ENCODE measurements at places on chromosomes 1 and 21. TPM values are rescaled to one million over a fixed set of nuclear protein-coding genes. Genes with fewer than 3 reads are reported as not detected.

LCE1C gene
- 1.8 TPM for polyA plus RNA-seq

CDC7 gene
- polyA plus RNA-seq: 2.6 TPM

LIX1L gene
- 9.2 TPM for polyA plus RNA-seq

LCE2B gene
- 0.83 TPM for polyA plus RNA-seq

ANKRD65 gene
- polyA plus RNA-seq: 5.1 TPM

S100A7A gene
- 0.01 TPM for polyA plus RNA-seq

SLC6A9 gene
- polyA plus RNA-seq: 5.3 TPM

PRR9 gene
- polyA plus RNA-seq: 2.6 TPM

CLDN19 gene
- polyA plus RNA-seq: 0.06 TPM

NBPF6 gene
- polyA plus RNA-seq: not detected

LPAR3 gene
- 39.2 TPM for polyA plus RNA-seq

TMEM125 gene
- 0.92 TPM for polyA plus RNA-seq

PPIAL4G gene
- polyA plus RNA-seq: not detected

TMCC2 gene
- 0.83 TPM for polyA plus RNA-seq

POTED gene
- polyA plus RNA-seq: not detected

CA14 gene
- polyA plus RNA-seq: 0.24 TPM

MYOM3 gene
- polyA plus RNA-seq: 0.49 TPM

LY9 gene
- not detected for polyA plus RNA-seq
